ENCODE measurements at places on chromosomes 2 and 18.

DNA sequence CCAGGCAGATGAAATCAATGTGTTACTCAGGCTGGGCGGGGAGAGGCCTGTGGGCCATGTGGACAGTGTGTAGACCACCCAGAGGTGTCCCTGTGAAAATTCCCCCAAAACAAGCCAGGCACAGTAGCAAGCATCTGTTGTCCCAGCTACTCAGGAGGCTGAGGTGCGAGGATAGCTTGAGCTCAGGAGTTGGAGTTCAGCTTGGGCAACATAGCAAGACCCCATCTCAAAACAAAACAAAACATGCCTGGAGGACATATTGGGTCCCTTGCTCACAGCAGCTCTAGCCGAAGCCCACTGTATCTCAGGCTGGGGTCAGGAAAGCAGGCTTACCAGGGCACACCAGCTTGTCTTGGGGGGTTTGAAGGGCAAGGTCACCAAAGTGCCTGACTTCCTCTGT, 4.3 kb upstream of the PTMA start:
- DNase-seq = no peak

GRCh38 chr2:212940816-212941215, 210.6 kb downstream of the IKZF2 start:
- DNase-seq = no peak

DNA sequence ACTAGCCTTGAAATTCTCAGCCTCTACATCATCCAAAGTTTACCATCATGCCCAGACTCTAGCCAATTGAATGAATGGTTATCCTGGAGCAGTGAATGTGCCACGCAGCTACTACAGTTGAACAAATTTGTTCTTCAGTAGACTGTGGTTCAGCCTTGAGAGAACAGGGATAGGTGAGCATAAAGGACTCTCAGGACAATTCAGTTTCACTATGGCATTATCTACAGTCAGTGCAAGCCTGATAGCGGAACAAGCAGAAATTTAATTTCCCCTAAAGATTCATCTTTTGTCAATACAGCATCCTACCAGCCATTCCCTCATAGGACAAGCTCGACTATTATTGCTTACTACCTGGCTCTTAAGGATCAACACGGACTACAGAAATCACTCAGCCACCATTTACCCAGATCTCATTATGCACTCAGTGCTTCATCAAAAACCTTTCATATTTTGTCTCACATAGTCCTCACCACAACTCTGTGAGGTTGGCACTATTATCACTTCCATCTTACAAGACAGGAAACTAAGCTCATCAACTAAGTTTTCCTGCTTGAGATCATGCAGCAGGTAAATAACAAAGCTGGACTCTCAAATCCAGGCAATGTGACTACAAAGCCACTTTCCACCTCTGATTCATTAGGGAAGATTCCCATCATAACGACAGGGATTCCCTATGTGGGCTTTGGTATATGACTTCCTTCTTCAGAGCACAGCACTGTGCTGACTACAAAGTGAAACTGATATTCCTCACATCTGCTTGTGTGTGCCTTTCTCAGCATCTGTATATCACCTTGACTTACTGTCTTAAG, 181.5 kb upstream of the ACVR2A start:
- DNase-seq = no peak

- peak; percentile 91 for DNase-seq
These were observed 12.3 kb downstream of the TEX44 start for GRCh38 chr2:231604685-231605606.

- DNase-seq = no peak
These were observed 42.1 kb upstream of the EVA1A start for GRCh38 chr2:75602724-75603342.

DNA sequence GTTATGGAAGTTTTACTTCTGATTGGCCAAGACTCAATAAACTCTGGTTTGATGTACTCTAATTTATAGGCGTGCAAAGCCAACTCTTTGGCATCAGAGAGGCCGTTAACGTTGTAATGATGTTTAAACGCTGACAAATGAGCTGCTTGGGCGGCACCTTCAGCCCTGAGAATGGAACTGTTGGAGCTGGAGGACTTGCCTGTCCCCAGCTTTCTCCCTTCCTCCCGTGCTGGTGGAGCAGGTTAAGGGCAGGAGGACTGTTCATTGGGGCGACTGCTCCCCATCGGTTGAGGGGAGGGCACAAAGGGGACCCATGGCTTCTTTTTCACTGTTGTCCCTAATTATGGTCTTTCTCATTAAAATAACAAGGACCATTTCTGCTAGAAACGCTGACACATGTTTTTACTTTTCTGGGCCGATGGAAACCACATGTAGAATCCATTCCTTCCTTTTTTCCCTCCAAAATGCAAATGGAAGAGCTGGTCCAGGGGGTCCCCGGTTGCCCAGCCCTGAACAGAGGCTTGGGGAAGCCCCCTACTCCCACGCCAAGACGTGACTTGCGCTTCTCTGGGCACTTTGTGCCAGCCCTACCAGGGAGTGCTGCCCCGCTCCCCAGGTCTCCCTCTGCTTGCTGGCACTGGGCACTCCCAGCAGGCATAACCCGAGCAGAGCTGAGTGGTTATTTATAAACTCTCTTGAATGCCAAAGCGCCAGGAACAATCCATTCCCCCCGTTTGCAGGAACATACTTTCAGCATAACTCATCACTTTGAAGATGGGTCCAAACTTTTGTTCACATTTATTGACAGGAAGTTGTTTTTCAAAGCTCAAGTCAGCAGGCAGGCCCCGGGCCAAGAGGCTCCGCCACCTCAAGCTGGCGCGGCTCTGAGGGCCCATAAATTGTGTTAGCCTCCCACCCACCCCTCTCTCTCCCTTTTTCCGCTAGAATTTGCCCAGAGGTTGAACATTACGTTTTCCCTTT, 170.1 kb downstream of the ASB1 start:
- DNase-seq = no peak

All from activated T-helper 1 cell treated with anti-CD3 and anti-CD28 coated beads, Interleukin-2, amount 50 U/mL, for 16 hours (primary cell).